A172 (cell line): ENCODE measurements at places on chromosomes 4 and X.

DNA sequence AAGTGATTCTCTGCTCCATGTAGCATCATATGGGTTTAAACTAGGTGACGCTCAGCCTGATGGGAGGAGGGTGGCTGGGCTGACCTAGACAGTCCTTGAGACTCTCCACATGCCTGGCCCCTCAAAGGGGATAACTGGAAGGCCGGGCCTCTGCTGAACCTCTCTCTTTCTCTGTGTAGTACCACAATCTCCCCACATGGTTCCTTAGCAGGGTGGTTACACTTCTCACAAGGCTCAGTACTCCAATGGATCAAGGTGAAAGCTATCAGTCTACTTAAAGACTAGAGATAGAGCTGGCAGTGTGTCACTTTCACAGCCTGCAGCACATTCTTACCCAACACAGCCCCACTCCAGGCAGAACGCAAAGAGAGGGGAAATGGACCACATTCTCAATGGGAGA, 80.4 kb downstream of the LDB2 start:
- DNase-seq: no peak

DNA sequence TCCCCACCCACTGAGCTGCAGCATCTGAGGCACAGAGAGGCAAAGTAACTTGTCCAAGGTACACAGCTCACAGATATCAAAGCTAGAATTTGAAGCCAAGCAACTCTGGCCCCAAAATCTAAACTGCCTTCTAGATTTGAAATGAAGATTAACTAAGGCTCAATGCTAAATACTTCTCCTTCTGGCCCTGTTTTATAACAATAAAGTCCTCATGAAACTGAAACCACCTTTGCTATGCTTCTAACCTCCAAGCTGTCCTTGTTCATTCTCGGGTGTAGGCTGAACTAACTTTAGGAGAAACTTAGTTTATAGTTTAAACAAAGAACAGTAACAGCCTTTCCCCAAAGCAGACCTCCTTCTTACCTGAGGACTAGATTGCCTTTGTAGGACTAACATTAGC, 93.6 kb downstream of the DCTD start:
- no peak for DNase-seq

DNA sequence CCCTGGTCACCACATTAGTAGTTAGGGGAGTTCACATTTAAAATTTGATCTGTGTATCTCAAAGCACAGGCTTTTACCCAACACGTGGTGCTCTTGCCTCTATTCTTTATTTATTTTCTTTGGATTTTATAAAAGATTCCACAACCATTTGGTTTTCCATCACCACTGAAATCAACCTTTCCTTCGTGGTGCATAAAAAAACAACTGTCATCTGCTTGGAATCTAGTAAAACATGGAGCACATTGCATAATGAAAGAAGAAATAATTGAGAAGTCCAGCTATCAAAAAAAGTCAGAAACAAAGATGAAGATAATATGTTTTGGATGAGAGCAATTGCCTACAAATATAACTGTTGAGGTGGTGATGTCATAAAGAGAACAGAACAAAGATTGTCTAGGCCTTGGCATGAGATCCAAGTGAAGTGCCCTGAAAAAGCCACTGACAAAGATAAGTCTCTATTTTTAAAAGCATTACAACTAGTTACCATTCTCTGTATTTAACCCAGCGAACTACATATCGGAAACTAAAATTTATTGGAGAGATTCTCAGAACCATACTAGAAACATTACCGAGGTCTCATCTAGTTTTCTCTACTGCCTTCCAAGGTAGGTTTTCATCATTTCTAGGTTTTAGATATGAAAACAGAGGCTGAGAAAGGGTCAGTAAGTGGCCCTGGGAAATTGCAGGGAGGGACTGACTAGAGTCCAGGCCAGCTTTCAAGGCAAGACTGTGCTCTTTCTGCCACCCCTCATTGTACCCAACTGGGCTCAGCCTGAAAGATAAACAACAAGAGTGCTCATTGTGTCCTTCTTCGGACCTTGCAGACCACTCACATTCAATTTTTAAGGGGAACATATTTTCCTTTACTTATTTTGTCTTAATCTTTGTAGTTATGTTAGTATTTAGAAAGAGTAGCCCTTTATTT, 127.3 kb downstream of the MAD2L1 start:
- no peak for DNase-seq

- DNase-seq: no peak
Observed at GRCh38 chr4:185885075-185885474, 73.1 kb upstream of the SORBS2 start.

DNA sequence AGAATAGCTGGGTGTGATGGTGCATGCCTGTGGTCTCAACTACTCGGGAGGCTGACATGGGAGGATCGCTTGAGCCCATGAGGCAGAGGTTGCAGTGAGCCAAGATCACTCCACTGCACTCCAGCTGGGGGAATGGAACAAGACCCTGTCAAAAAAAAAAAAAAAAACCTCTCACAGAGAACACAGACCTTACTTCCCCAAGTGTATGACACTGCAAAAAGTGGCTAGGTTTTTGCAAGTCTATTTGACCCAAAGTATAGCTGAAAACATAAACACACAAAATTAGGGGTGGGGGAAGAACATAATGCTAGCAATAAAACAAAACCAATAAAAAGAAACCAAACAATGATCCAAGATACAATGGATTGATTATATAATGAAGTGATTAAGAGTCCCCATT, 6.7 kb downstream of the LAMP2 start:
- DNase-seq: no peak
